ENCODE measurements at places on chromosomes 1 and 21. TPM values are rescaled to one million over a fixed set of nuclear protein-coding genes. Genes with fewer than 3 reads are reported as not detected.

OBSCN gene
- 49.2 TPM for total RNA-seq

KRTAP7-1 gene
- not detected for total RNA-seq

CALML6 gene
- under 0.01 TPM for total RNA-seq

HUNK gene
- total RNA-seq, result 13.5 TPM

TNFRSF1B gene
- total RNA-seq, result 2.0 TPM

SYT11 gene
- 199 TPM for total RNA-seq

NEGR1 gene
- 47.5 TPM for total RNA-seq

OR6N1 gene
- not detected for total RNA-seq

RUNX3 gene
- under 0.01 TPM for total RNA-seq

RSPO1 gene
- not detected for total RNA-seq

OR10J1 gene
- total RNA-seq, result not detected

MASP2 gene
- not detected for total RNA-seq

PRDM16 gene
- total RNA-seq, result 5.9 TPM

KRTAP13-2 gene
- total RNA-seq, result not detected

CCDC27 gene
- not detected for total RNA-seq

ANKRD65 gene
- 0.49 TPM for total RNA-seq

POMGNT1 gene
- total RNA-seq, result 29.0 TPM

WDR64 gene
- not detected for total RNA-seq

LCA5L gene
- 0.49 TPM for total RNA-seq

SRGAP2C gene
- total RNA-seq, result 32.5 TPM

Data from temporal lobe (tissue), 4 donors.